NCI-H2029 treated with DMSO at 0.1 percent for 48 hours (cell line): ENCODE measurements at places on chromosomes 11 and 22.

DNA sequence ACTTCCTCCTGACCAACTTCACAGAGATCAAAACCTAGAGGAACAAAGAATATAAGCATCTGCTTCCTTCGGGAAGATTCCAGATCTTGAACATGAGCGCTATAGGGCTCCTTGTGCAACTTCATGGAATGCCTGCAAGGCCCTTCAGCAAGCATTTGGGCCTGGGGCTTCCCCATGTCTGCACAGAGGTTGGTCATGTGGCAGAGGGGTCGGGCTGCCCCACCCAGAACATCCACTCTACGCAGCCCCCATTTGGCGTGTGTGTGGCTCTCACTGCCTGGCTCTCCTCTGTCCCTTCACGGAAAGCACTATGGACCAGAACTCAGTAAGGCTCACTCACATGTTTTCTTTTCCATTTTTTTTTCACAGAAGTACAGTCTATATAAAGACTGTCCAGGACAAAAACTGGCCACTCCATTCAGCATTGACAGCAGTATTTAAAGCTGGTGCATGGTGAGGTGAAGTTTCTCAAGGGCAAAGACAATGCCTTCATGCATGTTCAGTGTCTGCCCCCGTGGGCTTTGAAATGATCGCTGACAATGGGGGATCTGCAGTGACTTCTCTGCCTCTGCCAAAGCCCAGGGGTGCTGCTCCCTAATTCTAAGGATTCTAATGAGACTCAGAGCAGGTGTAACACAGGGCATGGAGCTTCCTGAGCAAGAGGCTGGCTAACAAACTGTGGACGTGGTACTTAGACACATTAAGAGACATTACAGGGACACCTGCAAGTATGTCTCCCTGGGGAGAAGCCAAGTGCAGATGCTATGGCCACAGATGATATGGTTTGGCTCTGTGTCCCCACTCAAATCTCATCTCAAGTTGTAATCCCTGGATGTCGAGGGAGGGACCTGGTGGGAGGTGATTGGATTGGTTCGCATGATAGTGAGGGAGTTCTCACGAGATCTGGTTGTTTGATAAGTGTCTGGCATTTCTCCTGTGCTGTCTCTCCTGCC lies 66.5 kb upstream of the PITPNB start:
- no peak for DNase-seq

DNA sequence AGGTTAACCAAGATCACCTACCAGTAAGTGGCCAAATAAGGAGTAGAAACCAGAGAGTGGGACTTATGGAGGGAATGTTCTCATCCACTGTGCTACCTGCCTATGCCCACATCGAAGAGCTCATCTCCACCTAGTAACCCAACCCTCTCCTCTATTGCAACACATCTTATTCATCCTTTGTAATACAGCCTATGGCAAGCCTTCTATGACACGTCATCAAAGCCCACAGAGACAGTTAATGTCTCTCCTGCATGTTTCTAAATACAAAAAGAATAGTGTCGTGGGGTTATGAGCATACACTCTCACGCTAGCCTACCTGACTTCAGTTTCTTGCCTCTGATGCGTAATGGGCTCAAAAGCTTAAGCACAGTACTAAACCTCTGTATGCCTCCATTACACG lies 1158.1 kb upstream of the TENM4 start:
- no peak for DNase-seq

- no peak for DNase-seq
Measured at GRCh38 chr11:83456075-83456474, 169.9 kb upstream of the CCDC90B start.

DNA sequence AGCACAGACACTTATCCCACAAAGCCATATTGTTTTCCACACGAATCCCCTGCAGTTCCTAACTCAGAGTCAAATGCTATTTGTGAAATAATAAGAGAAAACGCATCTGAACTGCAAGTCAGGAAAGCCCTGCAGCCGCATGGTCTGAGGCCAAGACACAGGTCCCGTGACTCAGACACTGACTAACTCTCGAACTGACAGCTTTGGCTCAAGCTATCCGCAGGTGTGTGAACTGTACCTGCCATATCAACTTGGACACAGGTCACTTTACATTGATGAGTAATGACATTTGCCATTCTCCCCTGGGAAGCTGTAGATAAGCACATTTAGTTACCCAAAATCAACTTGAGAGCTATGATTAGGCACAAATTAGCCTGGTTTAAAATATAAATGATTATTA lies 34.9 kb upstream of the NFRKB start:
- DNase-seq, result no peak

- no peak for DNase-seq
Measured at GRCh38 chr11:113519989-113520613, 44.9 kb upstream of the DRD2 start.

- DNase-seq, result no peak
Measured at GRCh38 chr11:16973338-16973964, 40.8 kb downstream of the PLEKHA7 start.

DNA sequence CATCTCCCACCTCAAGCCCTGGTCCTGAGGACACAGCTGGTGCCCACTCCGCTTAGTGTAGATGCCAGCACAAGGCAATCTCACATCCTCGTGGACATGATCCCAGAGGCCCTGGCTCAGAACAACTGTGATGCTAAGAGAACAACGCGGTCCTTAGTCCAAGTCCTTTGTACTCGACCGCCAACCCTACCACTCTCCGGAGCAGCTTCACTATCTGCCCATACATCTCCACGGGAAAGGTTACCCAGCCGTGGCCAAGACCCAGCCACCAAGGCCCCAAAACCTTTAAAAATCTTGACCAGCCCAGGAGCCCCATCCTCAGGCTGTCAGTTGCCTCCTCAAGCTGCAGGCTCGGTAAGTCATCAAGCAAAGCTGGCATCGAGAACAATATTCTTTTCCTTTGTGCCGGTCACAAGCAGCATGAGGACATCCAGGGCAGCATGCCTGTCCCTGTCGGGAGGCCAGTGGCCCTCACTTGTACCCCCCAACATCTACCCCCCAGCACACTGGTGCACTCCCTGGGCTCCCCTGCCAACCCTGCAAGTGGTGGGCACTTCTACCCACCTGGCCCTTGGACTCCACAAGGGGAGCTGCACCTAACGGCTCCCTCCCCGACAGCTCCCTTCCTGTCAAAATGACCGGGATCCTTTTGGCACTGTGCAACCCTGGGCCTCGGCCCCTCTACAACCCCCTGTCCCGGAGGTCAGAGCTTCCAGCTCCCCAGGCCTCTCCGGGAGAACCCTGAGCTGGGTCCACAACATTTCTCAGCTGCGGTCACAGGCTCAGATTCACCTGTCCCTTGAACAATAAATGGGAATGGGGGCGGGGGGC lies 2.5 kb downstream of the OSBPL5 start:
- no peak for DNase-seq

DNA sequence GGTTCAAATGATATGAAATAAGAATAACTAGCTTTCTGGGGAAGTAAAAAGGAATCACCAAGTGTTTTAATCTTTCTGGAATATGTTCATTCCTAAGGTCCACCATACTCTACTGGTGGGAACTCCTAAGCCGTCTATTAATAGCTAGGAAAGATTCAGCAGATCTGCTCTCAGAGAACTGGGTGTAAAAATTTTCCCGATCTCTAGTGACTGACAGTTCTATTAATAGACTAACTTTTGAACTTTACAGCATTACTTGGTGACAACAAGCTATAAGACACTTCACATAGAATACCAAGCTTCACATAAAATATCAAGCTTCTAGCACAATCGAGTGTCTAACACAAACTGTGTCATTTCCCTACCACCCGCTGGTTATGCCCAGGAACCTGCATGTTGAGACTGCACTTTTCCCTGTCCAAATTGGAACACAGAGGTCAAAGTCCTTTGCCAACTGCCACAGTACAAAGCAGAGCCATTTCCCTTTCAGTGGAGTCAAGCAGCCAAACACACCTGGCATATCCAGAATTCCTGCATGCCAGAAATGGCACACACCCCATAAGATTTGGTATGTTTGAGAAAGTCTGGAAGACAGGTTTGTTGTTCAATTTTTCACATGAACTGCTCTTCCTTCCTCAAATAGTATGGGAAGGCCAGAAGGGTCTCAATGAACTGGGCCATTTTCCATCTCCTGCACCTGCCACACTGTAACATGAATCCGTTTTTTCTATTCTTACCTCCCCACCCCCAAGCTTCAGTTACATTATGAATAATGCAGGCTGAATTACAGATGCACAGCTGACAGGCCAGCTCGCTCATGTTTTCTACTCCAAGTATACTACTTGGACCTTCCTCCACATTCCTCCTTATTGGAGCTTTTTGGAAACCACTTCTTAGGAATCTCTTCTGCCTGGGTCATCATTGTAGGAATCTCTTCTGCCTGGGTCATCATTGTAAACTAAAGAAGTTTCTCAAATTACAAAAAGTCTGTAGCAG lies 3.7 kb downstream of the OSBP start:
- peak; percentile 80 for DNase-seq

DNA sequence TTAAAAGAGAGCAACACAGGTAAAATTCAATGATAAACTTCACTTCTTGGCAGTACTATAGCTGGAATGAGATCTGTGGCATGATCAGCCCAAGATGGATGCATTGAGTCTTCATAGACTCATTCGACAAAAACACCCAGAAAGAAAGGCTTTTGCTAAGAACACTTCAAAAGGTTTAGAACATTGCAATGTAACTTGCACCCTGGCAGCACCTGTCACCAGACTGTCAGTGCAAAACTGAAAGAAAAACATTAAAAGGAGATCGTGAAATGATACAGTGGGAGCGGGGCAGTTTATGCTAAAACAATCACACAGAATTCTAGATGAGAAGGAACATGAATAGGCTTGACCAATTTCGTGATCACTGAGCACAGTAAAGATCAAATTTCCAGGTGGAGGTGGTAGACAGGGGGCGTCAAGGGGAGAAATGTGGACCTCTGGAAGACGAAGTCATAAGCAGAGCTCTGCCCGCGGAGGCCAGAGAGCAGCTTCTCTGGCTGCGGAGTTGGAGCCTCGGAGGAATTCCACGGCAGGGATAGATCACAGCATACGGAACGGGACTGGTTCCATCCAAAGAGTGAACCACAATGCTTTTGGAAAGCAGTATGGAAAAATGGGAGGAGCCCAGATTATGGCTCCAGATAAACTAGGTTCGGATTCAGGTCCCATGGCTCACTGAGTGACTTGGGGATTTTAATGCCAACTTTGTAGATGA lies 11.9 kb downstream of the VSIG10L2 start:
- no peak for DNase-seq

GRCh38 chr22:49827853-49828598 lies at the start of gene BRD1:
TSS of gene BRD1 (minus strand) at chr22:49827873. CDS start at chr22:49824317, 3,556 bp downstream.
- DNase-seq, result no peak
